Stimulated activated CD4-positive, alpha-beta T cell treated with anti-CD3 and anti-CD28 coated beads, Interleukin-1b, Interleukin-23, amount 100 ng/mL, for 1 hour (primary cell): ENCODE measurements at places on chromosomes 7 and 10.

DNA sequence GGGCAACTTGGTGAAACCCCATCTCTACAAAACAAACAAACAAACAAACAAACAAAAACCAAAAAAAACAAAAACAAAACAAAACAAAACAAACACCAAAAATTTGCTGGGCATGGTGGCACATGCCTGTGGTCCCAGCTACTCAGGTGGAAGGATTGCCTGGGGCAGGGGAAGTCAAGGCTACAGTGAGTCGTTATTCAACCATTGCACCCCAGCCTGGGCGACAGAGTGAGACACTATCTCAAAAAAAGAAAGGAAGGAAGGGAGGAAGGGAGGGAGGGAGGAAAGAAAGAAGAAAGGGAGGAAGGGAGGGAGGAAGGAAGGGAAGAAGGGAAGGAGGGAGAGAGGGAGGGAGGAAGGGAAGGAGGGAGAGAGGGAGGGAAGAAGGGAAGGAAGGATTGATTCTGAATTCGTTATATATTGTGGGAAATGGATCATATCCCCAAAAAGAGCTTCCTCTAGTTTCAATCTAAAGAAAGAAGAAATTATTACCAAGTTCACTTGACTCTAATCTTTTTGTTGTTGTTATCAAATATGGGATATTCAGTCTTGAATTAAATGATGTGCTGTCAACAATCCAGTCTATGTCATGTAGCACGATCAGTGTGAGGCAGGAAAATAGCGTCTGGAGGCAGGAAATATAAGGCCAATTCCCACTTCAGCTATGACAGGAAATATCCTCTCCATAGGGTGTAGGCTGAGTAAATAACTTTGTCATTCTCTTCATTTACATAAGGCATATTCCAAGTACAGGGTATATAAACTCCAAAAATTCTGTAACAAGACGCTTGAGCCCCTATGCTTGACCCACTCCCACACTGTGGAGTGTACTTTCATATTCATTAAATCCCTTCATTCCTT is 26.2 kb upstream of the TRIM24 start:
- no peak for DNase-seq

DNA sequence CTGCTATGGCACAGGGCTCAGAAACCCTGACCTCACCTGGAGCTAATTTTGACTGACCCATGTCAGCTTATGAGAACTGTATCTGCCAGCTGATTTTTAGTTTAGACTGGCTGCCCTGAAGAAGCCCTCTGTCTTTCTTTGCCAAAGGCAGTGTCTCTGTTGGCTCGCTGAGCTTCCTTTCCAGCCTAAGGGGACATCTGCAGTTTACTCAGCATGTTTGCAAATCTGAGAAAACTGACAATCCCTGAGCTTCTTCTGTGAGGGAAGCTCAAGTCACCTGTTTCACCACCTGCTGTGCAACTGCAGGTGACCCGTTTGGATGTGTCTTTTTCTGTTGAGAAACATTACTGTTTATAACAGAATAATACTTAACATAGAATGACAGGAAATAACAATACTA is 46.0 kb downstream of the PRKAR2B start:
- no peak for DNase-seq

- DNase-seq, result no peak
Measured at GRCh38 chr7:3795141-3795540, 494.1 kb downstream of the SDK1 start.

- no peak for DNase-seq
Measured at GRCh38 chr7:136058546-136058945, 81.4 kb upstream of the MTPN start.

- DNase-seq, result no peak
Measured at GRCh38 chr7:22726907-22727713, at the start of gene IL6. Gene IL6, plus strand, starts transcription at chr7:22727200. Its CDS starts 63 bp downstream, at chr7:22727263.

- no peak for DNase-seq
Measured at GRCh38 chr7:133904776-133905175, 222.4 kb upstream of the LRGUK start.

- DNase-seq, result no peak
Measured at GRCh38 chr7:94067506-94067905, 63.4 kb upstream of the BET1 start.

- no peak for DNase-seq
Measured at GRCh38 chr7:107937531-107937930, 46.5 kb downstream of the DLD start.

GRCh38 chr7:84108119-84108518 is 86.5 kb downstream of the SEMA3A start:
- no peak for DNase-seq

- no peak for DNase-seq
Measured at GRCh38 chr10:126521399-126521798, 133.1 kb upstream of the ADAM12 start.

- DNase-seq, result no peak
Measured at GRCh38 chr10:111118758-111119157, 41.9 kb downstream of the ADRA2A start.

GRCh38 chr7:111145472-111145871 is 54.5 kb downstream of the LRRN3 start:
- DNase-seq, result no peak

GRCh38 chr10:47123716-47124288 is 176.2 kb upstream of the GDF10 start:
- no peak for DNase-seq

GRCh38 chr7:55107946-55108345 is 89.1 kb downstream of the EGFR start:
- DNase-seq, result no peak

- no peak for DNase-seq
Measured at GRCh38 chr10:80526742-80527141, 11.0 kb upstream of the SH2D4B start.

- DNase-seq, result no peak
Measured at GRCh38 chr10:27660711-27661110, 84.9 kb downstream of the MKX start.

GRCh38 chr7:116340943-116341907 is 130.9 kb downstream of the TES start:
- DNase-seq, result no peak

- no peak for DNase-seq
Measured at GRCh38 chr10:79409726-79410085, 35.7 kb downstream of the ZCCHC24 start.

DNA sequence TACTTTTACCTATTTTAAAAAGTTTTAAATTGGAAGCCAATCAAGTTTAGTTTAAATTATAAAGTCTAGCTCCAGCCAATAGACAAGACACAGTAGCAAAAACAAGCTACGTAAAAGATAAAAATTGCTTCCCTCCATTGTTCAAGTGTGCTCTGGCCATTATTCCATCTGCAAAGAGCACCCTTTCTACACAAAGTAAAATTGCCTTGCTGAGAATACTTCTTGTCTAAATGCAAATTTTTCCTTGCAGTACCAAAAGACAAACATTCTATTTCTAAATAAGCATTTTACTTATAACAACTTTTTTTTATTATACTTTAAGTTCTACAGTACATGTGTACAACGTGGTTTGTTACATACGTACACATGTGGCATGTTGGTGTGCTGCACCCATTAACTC is 75.9 kb upstream of the ZNF746 start:
- no peak for DNase-seq

- DNase-seq, result no peak
Measured at GRCh38 chr10:86250399-86250798, 116.2 kb downstream of the GRID1 start.

DNA sequence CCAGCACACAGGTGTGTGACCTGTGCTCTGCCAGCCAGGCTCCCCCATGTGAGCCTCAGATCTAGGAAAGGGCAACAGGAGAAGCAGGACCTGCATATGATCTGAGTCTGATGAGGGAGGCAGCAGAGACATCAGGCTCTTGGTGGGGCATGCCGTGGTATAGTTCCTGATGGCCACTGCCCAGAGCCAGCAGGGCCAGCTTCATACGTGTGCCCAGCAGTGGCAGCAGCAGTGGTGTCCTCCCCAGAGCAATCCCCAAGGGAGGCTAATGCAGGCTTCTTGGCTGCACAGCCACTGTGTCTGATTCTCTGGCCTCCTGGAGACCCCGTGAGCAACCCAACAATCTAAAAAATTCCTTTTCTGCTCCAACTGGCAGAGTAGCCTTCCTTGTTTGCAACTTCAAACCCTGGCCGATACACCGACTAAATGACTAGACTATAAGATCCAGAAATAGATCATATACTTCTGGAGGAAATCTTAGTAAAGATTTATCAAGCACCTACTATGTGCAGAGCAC is 230.6 kb upstream of the ZMIZ1 start:
- no peak for DNase-seq
